Tibial nerve (tissue), 4 donors: ENCODE measurements at places on chromosomes 1 and 21. TPM values are rescaled to one million over a fixed set of nuclear protein-coding genes. Genes with fewer than 3 reads are reported as not detected.
A peak's percentile ranks its signal among the peaks of the same experiment; 100 is the strongest.

DNA sequence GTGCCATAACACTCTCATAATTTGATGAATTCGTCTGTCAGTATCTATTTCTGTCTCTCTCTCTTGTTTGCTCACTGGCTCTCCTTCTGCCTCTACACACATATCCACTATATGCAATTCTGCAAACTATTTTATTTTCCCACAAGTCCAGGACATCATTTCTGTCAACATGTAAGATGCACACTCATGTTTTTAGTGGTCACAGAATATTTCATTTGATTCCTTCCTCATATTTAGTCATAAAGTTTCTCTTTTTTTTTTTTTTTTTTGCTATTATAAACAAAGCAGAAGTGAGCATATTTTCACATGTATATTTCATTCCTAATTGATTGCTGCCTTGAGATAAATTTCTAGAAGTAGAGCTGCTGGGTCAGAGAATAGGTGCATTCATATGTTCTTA lies 165.3 kb downstream of the PGBD5 start:
- H3K4me3 ChIP-seq, result no peak overlapping the region
- no peak overlapping the region for H3K27ac ChIP-seq
- no peak for DNase-seq
- no peaks in the 10 kb centered on the region for H3K27me3 ChIP-seq
- H3K36me3 ChIP-seq, result no peaks in the 10 kb centered on the region
- H3K4me1 ChIP-seq, result no peaks in the 10 kb centered on the region

SPRR5 gene
- not detected for total RNA-seq

ZC3H12A gene
- total RNA-seq, result 10.0 TPM

- no peak overlapping the region for H3K27ac ChIP-seq
- no peak for DNase-seq
- H3K4me3 ChIP-seq, result no peak overlapping the region
Measured at GRCh38 chr21:31967334-31967733, 94.5 kb downstream of the HUNK start.

LCE1B gene
- total RNA-seq, result not detected

DNA sequence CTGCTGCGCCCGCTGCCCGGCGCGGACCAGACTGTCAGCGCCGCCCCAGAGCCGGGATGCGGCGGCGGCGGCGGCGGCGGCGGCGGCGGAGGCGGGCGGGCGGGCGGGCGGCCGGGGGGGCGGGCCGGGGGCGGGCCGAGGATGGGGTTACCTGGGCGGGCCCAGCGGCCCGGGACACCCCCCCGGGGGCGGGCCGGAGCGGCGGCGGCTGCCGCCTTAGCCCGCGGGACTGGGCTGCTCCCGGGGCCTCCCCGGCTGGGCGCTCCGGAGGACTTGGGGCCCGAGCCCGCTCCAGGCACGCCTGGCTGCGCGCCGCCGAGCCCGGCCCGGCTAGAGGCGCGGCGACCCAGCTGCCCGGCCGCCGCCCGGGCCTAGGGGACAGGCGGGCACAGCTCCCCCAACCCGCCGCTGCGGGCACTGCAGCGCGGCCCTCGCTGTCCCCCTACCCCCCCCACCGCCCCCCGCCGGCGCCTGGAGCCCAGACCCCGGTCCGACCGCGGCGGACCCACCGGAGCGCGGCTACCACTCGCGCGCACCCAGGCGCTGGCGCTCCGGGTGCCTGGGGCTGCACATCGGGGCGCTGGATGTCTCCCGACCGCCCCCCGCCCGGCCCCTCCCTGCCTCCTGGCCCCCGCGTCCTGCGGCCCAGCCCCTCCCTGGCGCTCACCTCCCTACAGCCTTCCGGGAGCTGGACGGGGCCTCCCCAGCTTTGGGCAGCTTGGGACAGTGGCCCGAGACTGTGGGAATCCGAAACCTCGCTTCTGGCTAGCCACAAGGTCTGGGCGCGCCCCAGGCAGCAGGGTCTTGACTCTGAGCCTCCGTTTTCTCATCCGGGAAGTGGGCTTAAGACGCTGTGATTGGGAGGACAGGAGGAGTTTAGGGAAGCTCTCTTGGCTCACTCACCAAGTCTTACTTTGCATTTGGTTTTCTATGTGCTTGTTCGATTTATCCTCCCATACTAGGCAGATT lies at the start of gene WNT4:
TSS of gene WNT4 (minus strand) at position 33 of the 969 bp plus-strand sequence. CDS start 175 bp downstream, outside the sequence.
- H3K27me3 ChIP-seq, result peaks cover 72% of the 10 kb centered on the region
- H3K27ac ChIP-seq, result no peak within 1 kb of the TSS
- H3K36me3 ChIP-seq, result no peaks in the 10 kb centered on the region
- DNase-seq, result no peak
- H3K4me1 ChIP-seq, result peaks cover 5% of the 10 kb centered on the region

KRTAP21-2 gene
- not detected for total RNA-seq

DNA sequence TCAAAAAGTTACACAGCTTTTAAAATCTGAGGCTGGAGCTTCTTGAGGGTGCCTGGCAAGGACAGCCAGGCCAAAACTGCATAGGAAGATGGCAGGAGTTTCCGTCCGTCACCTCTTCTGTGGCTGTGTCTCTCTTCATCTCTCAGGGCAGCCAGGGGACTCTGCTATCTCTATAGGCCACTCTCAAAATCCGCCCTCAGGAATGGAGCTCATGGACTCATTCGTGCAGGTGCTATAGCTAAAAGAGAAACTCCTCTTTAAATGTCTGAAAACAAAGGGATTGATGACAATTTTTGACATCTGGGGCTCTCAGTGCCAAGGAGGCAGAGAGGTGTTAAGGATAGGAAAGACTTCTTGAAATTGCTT lies 27.2 kb downstream of the OVAAL start:
- no peaks in the 10 kb centered on the region for H3K4me1 ChIP-seq
- no peaks in the 10 kb centered on the region for H3K36me3 ChIP-seq
- no peak overlapping the region for H3K27ac ChIP-seq
- no peaks in the 10 kb centered on the region for H3K27me3 ChIP-seq
- no peak for DNase-seq

DNA sequence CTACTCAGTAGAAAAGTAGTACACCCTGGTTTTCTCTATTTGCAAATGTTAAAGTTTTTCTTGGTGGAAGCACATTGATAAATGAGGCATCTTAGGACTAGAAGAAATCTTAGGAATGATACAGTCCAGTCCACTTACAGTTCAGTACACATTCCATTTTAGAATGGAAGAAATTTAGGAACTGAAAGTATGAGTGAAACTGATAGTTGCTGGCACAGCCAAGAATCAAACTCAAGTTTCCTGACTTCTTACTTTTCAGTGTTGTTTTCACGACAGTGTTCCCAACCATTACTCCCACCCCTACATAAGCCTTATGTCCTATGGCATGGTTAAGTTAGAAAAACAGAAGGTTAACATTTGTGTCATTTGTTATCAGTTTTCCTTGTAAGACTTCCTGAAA lies 258.5 kb downstream of the BACH1 start:
- no peaks in the 10 kb centered on the region for H3K4me1 ChIP-seq
- DNase-seq, result no peak
- H3K4me3 ChIP-seq, result no peak overlapping the region
- no peak overlapping the region for H3K27ac ChIP-seq
- no peaks in the 10 kb centered on the region for H3K27me3 ChIP-seq

- no peak overlapping the region for H3K4me3 ChIP-seq
- no peaks in the 10 kb centered on the region for H3K27me3 ChIP-seq
- H3K36me3 ChIP-seq, result no peaks in the 10 kb centered on the region
- peaks cover 32% of the 10 kb centered on the region for H3K4me1 ChIP-seq
Measured at GRCh38 chr21:45994759-45995685, 13.5 kb downstream of the COL6A1 start.

DNA sequence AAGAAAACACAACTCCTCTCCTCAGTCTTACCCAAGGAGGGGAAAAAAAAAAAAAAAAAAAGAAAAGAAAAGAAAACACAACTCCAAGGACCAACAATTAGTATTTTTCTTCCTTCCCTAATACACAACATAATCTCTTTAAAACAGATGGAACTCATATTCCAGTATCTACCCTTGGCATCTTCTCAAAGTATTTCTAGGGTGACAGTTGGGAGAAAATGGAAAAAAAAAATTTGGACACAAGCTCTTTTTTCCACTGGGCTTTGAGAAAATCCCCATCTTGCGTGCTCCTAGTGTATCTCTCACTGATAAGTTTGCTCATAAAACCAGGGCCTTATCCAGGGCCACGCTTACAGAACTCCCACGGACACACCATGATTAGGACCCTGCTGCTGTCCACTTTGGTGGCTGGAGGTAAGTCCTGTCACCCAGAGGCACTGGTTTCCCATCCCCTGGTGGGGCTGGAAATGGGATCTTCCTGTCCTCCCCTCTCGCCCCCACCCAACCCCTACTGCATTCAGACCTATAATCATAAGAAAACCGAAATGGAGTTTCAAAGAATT lies at the start of gene CELA2B:
TSS of gene CELA2B (plus strand) at position 353 of the 563 bp plus-strand sequence. CDS start at position 375, 22 bp downstream.
- H3K27ac ChIP-seq, result no peak within 1 kb of the TSS
- H3K27me3 ChIP-seq, result no peaks in the 10 kb centered on the region
- DNase-seq, result no peak
- H3K4me1 ChIP-seq, result no peaks in the 10 kb centered on the region

GRCh38 chr1:163444665-163445064 lies 122.9 kb downstream of the NUF2 start:
- H3K4me1 ChIP-seq, result no peaks in the 10 kb centered on the region
- DNase-seq, result no peak
- no peaks in the 10 kb centered on the region for H3K27me3 ChIP-seq
- H3K27ac ChIP-seq, result no peak overlapping the region
- H3K4me3 ChIP-seq, result no peak overlapping the region

GRCh38 chr1:14930247-14930965 lies 223.1 kb upstream of the TMEM51 start:
- DNase-seq, result no peak
- no peaks in the 10 kb centered on the region for H3K27me3 ChIP-seq
- no peaks in the 10 kb centered on the region for H3K4me1 ChIP-seq
- no peak overlapping the region for H3K4me3 ChIP-seq
- no peaks in the 10 kb centered on the region for H3K36me3 ChIP-seq

DNA sequence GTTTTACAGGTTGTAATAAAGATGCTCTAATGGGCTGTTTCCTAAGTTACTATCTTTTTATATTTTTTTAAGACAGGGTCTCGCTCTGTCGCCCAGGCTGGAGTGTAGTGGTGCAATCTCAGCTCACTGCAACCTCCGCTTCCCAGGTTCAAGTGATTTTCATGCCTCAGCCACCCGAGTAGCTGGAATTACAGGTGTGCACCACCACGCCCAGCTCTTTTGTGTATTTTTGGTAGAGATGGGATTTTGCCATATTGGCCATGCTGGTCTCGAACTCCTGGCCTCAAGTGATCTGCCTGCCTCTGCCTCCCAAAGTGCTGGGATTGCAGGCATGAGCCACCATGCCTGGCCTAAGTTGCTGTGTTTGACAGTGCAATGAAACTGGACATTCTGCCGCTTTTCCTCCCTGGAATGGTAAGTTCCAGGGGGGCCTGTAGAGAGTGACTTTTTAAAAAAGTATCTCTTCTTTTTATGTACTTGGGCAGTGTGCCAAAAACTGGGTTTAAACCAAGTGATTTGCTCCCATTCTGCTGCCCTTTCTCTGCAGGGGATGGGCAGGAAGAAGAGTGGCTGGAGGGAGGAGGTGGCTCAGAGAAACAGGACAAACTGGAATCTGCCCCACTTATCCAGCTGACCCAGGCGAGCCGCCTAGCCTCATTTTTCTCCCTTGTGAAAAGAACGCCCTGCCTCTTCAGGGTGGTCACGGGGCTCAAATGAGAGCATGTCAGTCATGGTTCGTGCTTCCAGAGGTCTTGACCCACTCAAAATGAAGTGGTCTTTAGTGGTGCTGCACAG lies 2.3 kb downstream of the SLC37A1 start:
- DNase-seq, result no peak
- H3K27ac ChIP-seq, result no peak overlapping the region
- H3K36me3 ChIP-seq, result no peaks in the 10 kb centered on the region
- H3K4me1 ChIP-seq, result peaks cover 8% of the 10 kb centered on the region
- H3K27me3 ChIP-seq, result no peaks in the 10 kb centered on the region

DNA sequence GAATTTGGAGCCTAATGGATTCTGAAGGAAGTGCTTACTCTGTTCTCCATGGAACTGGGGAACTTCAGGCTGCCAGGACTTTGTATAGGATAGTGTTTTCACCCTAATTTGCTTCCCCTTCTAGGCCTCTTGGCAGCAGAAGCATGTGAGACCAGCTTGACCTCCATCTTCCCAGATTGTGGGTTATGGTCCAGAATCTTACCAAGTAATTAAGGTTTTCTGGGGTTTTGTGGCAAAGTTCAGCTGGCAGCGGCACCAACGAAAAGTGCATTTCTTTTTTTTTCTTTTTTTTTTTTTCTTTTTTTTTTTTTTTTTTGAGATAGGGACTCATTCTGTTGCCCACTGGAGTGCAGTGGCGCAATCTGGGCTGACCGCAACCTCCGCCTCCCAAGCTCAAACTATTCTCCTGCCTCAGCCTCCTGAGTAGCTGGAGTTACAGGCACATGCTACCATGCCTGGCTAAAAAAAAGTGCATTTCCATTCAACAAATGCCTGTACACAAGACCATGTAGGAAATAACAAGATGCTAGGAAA lies 3.4 kb upstream of the BMP8A start:
- H3K27me3 ChIP-seq, result peaks cover 17% of the 10 kb centered on the region
- H3K4me1 ChIP-seq, result no peaks in the 10 kb centered on the region
- DNase-seq, result no peak
- no peak overlapping the region for H3K27ac ChIP-seq

DNA sequence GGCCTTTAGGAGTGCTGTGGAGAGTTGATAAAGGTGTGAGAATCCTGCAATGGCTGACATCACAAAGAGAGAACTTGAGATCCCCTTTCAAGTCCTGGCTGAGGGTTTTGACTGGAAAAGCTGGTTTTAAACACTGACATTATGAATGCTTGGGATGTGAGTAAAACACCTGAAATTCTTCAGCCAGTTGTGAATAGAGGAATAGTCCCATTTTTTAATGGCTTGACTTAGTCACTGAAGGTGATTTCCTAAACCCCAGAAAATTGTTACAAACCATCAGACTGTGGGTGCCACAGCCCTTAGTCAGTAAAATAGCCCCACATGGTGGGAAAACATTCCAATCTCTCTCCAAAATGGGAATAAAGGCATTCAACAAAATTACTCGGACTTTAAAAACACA lies 107.7 kb upstream of the LMO4 start:
- no peaks in the 10 kb centered on the region for H3K36me3 ChIP-seq
- DNase-seq, result no peak
- no peaks in the 10 kb centered on the region for H3K4me1 ChIP-seq
- no peak overlapping the region for H3K4me3 ChIP-seq

DEPDC1 gene
- not detected for total RNA-seq

DNA sequence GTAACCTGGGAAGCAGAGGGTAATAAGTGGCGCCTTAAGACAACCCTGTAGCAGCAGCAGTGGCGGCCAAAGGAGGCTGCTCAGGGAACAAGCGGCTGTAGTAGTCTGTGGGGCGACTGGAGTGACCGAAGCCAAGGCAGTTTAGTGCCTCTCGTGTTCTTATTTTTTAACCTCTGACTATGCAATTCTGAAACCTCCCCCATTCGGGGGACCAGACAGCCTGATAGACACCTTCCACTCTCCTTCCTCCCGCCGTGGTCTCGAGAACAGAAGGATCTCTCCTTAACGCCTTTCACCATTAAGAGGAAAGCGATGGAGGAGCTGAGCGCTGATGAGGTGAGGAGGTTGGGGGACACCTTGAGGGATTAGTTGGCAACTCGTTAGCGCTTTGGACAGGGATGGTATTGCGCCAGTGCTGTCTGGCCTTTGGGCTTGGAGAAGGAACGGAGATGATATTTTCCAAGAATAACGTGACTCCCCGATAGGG lies 644 bp downstream of the UBE4B start:
- H3K27me3 ChIP-seq, result no peaks in the 10 kb centered on the region
- H3K36me3 ChIP-seq, result no peaks in the 10 kb centered on the region
- DNase-seq, result no peak
- H3K27ac ChIP-seq, result peak overlapping the region; percentile 98

RER1 gene
- total RNA-seq, result 69.9 TPM

- no peaks in the 10 kb centered on the region for H3K36me3 ChIP-seq
- peak overlapping the region; percentile 9 for H3K4me3 ChIP-seq
- H3K27me3 ChIP-seq, result no peaks in the 10 kb centered on the region
Measured at GRCh38 chr21:25457411-25457810, 149.9 kb downstream of the MRPL39 start.

NEK2 gene
- not detected for total RNA-seq
